ENCODE measurements at places on chromosomes 16 and 17.
A peak's percentile ranks its signal among the peaks of the same experiment; 100 is the strongest.

- DNase-seq = peak; percentile 89
Observed at GRCh38 chr16:57576429-57576870, 34.0 kb downstream of the ADGRG5 start.

- DNase-seq = no peak
Observed at GRCh38 chr16:3798838-3799237, 81.5 kb upstream of the TRAP1 start.

DNA sequence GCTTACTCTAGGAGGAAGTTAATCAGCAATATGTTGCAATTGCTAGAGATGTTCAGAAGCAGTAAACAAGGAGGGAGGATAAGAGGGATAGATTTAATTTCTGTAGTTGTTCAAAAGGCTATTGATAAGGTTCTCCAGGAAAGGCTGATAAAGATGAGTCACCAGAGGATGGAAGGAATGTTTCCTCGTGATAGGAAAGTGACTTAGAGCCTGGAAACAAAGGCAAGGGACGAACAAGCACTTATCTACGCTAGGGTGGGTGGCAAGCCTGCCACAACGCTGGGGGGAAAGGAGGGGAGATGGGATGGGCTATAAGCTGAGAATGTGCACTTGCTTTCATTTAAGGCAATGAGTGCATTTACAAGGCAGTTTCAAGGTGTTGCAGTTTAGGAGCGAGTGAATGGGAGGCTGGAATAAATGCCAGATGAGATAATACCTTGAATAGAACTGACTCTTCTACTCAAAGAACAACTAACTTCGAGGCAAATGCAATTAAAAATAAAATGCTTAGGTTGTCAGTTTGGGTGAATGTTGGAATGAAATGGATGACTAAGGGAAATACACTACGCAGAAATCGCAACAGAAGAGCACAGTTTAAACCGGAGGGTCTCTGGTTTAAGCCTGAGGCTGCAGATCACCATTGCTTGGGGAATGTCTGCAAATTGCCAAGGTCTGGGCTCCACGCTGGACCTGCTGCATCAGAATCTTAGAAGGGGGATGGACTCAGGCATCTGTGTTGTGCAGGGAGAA is 76.0 kb upstream of the RBBP6 start:
- no peak for DNase-seq

DNA sequence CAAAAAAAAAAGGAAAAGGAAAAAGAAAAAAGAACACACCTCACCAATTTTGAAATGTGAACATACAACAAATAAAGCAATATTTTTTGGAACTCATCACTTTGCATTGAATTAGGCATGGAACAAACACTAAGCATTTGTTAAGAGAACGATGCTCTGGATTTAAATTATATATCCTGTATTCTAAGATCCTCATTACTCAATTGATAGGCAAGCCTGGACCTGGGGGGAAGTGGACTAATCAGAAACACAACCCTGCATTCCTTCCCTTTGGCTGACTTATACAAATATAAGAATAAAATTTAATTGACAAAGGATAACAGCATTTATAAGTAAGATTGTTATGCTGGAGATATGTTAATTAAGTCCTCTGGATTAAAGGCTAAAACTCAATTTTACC is 2.2 kb downstream of the GJC1 start:
- no peak for DNase-seq

DNA sequence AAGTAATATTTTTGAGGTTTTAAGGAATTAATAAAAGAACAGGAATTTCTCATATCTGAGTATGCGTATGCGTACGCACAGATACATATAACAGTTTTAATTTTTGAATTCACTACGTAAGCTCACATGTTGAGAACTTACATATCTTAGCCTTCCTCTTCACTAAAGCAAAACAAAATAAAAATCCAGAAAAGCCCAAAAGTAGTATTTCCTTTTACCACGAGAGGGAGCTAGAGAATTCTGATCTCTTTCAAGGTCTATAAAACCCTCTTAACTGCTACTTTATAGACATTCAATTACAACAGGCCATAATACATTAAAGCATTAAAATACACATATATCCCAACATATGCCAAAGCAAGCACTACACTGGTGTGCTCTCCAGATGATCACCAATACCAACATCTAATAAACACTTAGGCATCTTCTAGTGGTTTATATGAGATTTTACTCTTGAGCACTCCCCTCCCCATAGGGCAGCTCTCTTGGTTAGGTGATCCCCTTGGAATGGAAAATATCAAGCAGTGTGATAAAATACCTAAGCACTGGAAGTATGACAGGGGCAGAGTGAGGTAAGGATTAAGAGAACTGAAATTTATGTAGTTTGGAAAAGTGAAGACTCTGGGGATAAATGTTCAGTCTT is 94.0 kb downstream of the SKAP1 start:
- DNase-seq = no peak

DNA sequence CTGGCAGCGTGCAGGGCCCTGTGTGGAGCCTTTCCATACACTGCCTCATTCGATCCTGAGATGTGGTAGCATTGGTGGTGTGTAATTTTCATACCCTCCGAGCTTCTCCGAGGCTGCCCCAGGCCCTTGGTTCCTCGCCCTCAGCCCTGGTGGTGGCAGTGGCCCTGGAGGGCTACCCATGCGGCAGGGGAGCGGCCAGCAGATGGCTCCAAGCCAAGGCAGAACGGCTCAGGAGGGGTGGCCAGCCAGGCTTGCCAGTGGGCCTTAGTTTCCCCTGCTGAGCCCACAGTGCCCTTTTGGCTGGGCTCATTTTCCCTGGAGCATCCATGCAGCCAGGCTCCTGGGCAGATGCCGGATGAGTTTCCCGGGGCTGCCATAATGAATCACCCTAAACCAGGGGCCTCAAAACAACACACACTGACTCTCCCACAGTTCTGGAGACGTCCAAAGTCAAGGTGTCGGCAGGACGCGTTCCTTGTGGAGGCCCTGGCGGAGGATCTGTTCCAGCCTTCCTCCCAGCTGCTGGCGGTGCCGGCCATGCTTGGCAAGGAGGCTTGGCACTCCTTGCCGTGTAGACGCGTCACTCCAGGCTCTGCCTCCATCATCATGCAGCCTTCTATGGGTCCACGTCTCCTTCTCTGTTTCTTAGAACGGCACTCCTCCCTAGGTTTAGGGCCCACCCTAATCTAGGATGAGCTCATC is 158.8 kb upstream of the GSE1 start:
- DNase-seq = no peak

DNA sequence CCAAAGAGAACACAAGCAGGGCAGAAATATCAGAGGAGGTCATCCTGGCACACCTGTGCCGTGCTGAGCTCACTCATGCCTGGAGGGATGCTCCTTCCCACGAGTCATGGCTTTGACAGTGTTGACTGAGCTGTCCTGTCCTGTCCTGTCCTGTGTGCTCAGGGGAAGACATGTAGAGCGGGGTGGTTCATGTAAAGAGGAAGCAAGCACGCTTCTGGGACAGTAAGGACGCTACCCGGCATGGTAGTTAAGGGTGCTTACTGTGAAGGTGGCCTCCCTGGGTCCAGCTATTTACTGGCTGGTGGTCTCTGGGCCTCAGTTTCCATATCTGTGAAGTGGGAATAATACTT is 398 bp downstream of the LGALS9 start:
- no peak for DNase-seq

- peak; percentile 85 for DNase-seq
Observed at GRCh38 chr16:67399218-67399733, 6.0 kb upstream of the TPPP3 start.

- DNase-seq = no peak
Observed at GRCh38 chr17:73588301-73588846, 55.9 kb downstream of the SDK2 start.

- no peak for DNase-seq
Observed at GRCh38 chr16:81997738-81998137, 13.5 kb downstream of the SDR42E1 start.
